ENCODE measurements at places on chromosomes 3 and 15. TPM values are rescaled to one million over a fixed set of nuclear protein-coding genes. Genes with fewer than 3 reads are reported as not detected.

The EDEM1 gene
- 120 TPM for total RNA-seq

The MAPK6 gene
- total RNA-seq = 103 TPM

DNA sequence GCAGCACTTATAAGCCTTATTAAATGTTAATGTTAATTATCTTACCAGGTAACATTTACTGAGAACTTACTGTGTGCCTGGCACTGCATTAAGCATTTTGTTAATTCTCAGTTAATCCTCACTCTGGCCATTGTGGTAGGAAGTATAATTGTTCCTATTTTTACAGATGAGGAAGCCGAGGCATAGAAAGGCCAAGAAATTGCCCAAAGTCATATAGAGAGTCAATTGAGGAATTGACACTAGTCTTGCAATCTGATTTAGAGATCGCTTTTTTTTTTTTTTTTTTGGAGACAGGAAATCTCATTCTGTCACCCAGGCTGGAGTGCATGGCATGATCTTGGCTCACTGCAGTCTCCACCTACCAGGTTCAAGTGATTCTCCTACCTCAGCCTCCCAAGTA lies 132.6 kb upstream of the PROK2 start:
- H3K4me3 ChIP-seq = no peak overlapping the region
- no peaks in the 10 kb centered on the region for H3K36me3 ChIP-seq
- H3K27ac ChIP-seq = no peak overlapping the region
- DNase-seq = no peak

DNA sequence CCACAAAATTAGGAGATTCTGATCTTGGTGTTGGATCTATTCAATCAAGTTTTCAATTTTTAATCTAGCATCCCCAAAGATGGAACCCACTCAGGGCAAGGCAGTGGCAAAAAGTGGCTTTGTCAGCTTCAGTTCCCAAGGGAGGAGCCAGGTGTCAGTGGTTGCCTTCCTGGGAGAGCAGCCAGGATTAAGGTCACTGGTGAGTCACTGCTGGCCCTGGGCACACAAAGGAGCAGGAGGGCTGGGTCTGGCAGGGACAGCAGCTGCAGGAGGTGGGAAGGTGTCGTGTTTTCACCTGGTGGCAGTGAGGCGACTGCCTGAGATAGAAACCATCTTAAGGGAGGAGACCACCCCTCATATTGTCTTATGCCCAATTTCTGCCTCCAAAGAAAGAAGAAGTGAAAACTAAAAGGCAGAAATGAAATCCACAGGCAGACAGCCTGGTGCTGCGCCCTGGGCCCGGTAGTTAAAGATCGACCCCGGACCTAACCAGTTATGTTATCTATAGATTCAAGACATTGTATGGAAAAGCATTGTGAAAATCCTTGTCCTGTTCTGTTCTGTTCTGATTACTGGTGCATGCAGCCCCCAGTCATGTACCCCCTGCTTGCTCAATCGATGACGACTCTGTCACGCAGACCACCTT lies 5.9 kb upstream of the KLHL25 start:
- H3K4me1 ChIP-seq = peaks cover 4% of the 10 kb centered on the region
- H3K4me3 ChIP-seq = no peak overlapping the region

- no peak overlapping the region for H3K27ac ChIP-seq
- H3K27me3 ChIP-seq = no peaks in the 10 kb centered on the region
- no peaks in the 10 kb centered on the region for H3K36me3 ChIP-seq
- DNase-seq = no peak
- H3K4me3 ChIP-seq = no peak overlapping the region
Observed at GRCh38 chr3:15284121-15284889, 48.1 kb downstream of the SH3BP5 start.

Measured in CD8-positive, alpha-beta memory T cell (primary cell).